ENCODE measurements at places on chromosomes 2 and 18. TPM values are rescaled to one million over a fixed set of nuclear protein-coding genes. Genes with fewer than 3 reads are reported as not detected.

Gene RBM44
- 1.1 TPM for total RNA-seq

Gene HMSD
- 1.1 TPM for total RNA-seq

Gene KCNF1
- not detected for total RNA-seq

Gene SPEG
- 1.7 TPM for total RNA-seq

Gene VSNL1
- not detected for total RNA-seq

Gene SKOR2
- total RNA-seq = not detected

Gene PIEZO2
- not detected for total RNA-seq

Gene CNNM4
- 7.6 TPM for total RNA-seq

Gene FHOD3
- not detected for total RNA-seq

Gene MYO5B
- total RNA-seq = not detected

Gene AOX1
- total RNA-seq = 0.17 TPM

Gene CYRIA
- total RNA-seq = 0.48 TPM

Gene DTNA
- total RNA-seq = not detected

Gene POTEJ
- not detected for total RNA-seq

Gene ABCG8
- not detected for total RNA-seq

Gene UGT1A5
- not detected for total RNA-seq

Gene SLC4A5
- 4.6 TPM for total RNA-seq

Gene SETBP1
- total RNA-seq = 2.7 TPM

Gene SEMA4F
- total RNA-seq = 6.9 TPM

Gene CXCR4
- total RNA-seq = 259 TPM

Gene KCNE4
- not detected for total RNA-seq

Gene IHH
- total RNA-seq = not detected

Gene NT5DC4
- total RNA-seq = not detected

Gene PAX8
- total RNA-seq = 1.6 TPM

Gene PIAS2
- total RNA-seq = 35.8 TPM

Data from activated naive CD4-positive, alpha-beta T cell treated with anti-CD3 and anti-CD28 coated beads, Interleukin-2, amount 10 ng/mL, durations not matched to agents 5 hours and 36 hours (primary cell).